Caki2 (cell line): ENCODE measurements at places on chromosomes 2 and 18.

DNA sequence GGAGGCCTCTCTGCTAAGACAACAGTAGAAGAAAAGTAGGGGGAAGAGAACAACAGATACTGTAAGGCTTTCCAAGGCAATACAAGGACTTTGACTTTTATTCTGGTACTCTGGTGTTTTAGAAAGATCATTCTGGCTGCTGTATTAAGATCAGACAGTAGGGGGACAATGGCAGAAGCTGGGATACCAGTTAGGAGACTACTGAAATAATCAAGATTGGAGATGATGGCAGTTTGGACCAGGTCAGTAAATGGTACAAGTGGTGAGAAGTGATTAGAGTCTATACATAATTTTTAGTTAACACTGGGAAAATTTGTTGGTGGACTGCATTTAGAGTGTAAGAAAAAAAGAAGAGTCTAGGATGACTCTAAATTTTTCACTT is 139.7 kb downstream of the ROCK1 start:
- DNase-seq = no peak

DNA sequence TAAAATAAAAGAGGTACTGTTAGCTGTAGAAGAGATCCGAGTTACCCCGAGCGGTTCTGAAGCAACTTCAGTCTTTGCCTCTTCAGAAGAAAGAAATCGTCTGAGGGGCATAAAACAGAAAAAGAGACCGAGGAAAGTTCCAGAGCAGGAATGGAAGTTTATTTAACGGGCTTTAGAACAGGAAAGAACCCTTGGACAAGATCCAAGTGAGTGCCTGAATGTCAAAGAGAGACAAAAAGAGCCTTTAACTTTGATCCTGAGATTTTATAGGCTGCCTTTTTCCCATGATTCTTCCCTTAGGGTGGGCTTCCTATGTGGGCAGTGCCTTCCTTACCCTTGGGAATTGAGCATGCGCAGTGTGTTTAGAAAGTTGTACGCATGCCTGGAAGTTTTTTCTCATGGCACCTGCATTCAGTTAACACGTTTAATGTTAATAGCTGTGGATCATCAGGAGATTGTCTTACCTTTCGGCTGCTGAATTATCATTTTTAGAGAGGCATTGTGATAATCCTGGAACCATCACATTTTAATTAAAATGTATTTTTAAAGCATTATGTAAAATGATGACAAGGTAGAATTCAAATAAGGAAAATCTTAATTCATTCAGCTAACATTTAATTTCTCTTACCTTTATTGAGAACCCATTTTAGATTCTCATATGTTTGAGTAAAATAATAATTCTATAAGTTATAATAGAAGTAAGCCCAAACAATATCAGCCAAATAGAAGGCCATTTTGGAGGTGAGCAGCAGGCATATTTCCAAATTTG is 269.5 kb upstream of the ZSWIM2 start:
- no peak for DNase-seq

- peak; percentile 21 for DNase-seq
Measured at GRCh38 chr2:142756430-142756829, 121.0 kb upstream of the KYNU start.

DNA sequence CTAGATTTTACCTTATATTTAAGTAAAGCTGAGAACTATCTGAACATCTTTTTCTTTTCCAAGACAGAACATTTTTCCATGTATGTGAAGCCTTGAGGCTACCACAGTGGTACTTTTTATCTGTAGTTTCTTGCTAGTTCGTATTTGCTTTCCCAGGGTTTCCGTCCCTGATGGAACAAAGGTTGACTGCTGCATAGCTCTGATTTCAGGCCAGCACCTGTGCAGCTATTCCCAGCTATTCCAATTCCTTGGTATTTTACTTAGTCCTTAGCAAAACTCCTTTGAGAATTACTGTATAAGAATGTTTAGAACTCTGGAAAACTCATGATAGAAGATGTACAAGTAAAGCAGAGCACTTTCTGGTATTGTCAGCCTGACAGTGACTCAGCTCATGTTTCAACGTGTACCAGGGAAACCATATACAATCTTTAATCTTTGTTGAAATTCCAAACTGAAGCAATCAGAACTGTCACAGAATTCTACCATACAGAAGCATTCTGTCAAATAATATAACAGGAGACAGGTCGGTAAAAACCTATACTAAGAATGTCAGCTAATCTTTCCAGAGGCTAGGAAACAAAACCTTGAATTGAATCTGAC is 162.2 kb downstream of the PKP4 start:
- peak; percentile 6 for DNase-seq

DNA sequence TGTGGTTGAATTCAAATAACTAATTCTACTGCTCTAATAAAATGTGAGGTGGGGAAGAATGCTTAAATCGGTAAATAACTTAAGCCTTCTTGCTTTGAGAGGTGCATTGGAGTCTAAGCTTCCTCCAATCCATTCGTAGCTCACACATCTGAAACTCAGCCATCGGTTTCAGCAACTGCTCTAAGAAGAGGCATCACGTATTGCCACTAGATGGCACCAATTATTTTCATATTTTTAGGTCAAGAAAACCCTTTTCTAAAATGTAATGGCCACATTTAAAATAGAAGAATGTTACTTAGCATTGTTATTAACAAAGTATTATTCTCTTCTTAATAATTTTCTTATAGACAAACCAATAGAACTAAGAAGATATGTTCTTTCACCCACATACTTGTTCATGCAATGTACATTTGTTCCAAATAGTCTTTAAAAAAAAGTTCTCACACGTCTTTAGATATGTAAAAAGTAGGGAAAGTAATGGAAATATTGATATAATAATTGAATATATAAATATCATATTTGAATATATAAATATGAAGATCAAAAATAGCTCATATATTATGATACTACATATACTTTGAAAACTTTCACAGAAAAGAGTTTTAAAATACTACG is 229.8 kb downstream of the CCDC178 start:
- DNase-seq = peak; percentile 2

DNA sequence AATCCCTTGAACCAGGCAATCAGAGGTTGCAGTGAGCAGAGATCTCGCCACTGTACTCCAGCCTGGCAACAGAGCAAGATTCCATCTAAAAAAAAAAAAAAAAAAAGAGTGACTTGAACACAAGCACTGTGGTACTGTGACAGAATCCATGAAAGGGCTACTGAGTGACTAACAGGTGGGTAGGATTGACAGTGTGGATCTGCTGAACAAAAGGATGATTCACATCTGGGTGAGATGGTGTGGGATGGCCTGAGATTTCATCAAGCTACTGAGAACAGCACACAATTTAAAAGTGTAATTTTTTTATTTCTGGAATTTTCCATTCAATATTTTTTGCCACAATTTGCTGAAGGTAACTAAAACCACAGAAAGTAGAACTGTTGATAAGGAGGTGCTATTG is 13.3 kb upstream of the SP3 start:
- no peak for DNase-seq

GRCh38 chr18:22883179-22883578 is 49.9 kb upstream of the RBBP8 start:
- no peak for DNase-seq

DNA sequence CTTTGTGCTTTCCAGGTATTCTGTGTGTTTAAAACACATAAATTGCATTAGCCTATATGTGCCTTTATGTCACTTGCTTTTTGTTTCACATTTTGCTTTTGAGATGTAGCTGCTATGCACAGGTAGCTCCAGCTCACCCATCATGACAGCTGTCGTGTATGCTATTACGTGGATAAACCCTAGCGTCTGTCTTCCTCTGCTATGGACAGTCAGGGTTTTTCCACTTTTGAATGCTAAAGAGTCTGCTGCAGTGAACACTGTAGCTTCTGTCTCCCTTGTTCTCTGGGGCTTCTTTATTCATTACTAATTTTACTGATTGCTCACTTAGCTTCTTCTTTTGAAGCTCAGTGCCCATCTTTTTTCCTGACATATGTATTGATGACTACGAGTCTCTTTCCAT is 24.7 kb upstream of the MBP start:
- DNase-seq = no peak

DNA sequence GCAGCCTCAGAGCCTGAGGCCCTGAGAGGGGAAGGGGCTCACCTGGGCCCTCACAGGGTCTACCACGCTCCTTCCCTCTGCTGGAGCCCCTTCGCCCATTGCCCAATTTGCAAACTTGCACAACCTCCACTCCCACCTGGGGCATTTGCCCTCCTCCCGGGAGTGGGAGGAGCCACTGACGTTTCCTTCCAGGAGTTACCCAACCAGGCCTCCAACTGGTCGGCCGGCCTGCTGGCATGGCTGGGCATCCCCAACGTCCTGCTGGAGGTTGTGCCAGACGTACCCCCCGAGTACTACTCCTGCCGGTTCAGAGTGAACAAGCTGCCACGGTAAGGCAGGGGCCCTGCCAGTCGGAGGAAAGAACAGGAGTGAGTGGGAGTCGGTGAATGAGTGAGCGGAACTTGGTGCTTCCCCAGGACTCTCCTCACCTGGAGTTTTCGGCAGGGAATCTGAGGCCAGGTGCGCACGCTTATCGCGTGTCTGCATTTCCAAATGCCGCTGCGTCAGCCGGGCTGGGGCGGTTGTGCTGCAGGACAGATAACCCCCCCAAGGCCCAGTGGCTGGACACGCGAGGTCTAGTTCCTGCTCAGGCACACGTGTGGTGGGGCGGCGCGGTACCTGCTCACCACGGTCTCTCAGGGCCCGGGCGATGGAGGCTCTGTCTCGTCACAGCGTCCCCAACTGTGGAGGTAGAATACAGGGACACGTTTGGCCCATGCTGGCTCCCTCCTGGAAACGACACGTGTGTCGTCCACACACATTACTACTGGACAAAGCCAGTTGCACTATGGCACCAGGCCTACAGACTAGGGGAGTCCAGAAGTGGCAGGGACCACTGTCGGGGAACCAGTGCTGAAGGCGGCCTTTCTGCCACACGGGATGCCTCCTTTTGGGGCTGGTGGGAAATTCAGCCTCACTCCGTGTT is 11.7 kb downstream of the ANO7 start:
- DNase-seq = no peak

DNA sequence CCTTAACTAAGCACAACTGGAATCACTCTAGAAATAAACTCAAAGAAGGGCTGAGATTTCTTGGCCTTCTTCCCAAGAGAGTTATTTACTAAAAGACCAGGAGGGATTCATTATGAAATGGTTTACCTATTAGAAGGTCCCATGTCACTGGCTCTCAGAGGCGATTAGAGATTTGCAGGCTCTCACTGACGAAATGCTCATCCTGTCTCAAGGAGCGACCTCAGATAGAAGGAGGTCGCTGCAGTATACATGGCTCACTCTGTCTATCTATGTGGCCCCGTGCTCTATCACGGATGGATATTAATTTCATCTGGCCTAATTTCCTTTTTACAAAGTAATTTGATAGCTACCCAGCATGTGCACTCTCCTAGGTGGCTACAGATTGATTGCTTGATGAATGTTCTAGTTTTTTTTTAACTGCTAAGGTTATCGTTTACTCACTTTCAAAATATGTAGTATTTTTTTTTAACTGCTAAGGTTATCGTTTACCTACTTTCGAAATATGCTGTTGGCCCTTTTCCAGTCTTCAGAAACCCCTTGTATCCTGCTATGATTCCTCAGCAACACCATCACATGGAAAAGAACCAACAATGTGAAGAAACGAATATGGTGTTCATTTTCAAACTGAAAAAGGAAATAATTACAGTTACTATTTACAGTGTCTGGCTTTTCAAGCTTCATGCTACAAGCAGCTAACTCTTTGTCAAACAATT is 9.1 kb downstream of the SMIM21 start:
- no peak for DNase-seq

DNA sequence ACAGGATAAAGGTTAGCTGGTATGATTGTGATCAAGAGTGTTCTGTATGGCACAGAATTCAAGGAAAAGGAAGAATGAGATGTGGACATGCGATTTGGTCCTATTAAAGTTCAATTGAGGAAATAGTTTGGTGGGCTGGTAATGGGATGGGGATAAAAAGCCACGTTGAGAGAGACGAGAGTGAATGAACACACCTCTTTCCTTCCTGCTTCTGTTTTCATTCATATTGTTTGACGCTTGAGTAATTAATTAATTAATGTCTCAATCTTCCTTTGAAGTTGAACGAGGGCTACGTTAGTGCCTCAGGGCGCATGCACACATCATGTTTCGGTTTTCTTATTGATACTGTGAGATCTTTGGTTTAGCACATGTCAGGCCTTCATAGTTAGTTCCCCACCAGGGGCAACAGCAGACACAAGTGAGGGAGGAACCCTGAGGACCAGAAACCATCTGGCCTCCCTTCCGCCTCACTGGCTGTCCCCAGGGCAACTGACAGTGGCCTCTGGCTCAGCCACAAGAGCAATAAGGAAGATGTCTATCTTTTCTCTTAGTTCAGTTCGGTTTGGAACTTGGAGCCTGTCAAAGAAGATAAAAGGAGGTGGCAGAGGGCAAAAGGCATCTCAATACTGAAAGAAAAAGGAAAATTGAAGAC is 116.0 kb downstream of the LIPG start:
- no peak for DNase-seq

GRCh38 chr18:6370886-6371635 is 43.6 kb downstream of the L3MBTL4 start:
- peak; percentile 93 for DNase-seq

GRCh38 chr2:178059681-178060080 is 12.9 kb downstream of the PDE11A start:
- DNase-seq = no peak

GRCh38 chr2:109562421-109562820 is 51.3 kb downstream of the SEPTIN10 start:
- peak; percentile 87 for DNase-seq

- no peak for DNase-seq
Measured at GRCh38 chr2:60320724-60321123, 232.7 kb downstream of the BCL11A start.

DNA sequence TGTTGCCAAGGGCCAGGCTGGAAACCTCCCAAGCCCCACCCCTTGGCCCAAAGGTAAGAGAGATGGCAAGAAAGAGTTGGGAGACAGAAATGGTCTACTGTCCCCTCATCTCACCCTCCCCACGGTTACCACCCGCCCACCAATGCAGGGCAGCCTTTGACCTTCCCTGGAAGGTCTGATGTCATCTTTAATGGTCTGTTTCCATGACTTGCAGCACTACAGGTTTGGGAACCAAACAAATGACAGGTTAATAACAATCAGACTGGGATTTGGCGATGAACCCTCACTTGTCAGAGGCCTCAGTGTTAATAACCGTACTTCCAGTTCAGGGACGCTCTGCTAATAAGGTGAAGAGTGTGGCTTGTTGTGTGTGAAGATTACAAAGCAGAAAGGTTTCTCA is 70.4 kb downstream of the MRO start:
- no peak for DNase-seq

DNA sequence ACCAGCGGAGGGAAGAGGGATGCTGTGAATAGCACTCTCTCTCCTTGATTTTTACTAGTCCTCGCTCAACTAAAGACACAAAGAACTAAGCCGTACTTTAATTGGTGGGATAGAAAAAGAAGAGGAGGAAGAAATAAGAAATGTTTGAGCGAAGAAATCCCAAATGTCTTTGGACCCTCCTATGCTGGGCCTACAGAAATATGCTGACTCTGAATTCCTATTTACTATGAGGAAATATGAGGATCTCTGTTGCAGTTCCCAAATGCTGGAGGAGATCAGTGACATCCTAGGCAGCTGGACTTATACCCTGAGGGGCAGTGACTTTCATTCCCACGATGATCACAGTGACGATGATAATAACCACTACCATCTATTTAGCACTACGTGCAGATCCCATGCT is 16.6 kb upstream of the PIEZO2 start:
- no peak for DNase-seq
